ENCODE measurements at places on chromosomes 6 and 20.

- peak; percentile 29 for DNase-seq
These were observed 127.4 kb upstream of the FAM83B start for GRCh38 chr6:54719131-54719530.

- no peak for DNase-seq
These were observed 2.8 kb downstream of the HMGN3 start for GRCh38 chr6:79231666-79232065.

- no peak for DNase-seq
These were observed 645.0 kb downstream of the DHX35 start for GRCh38 chr20:39607141-39607540.

DNA sequence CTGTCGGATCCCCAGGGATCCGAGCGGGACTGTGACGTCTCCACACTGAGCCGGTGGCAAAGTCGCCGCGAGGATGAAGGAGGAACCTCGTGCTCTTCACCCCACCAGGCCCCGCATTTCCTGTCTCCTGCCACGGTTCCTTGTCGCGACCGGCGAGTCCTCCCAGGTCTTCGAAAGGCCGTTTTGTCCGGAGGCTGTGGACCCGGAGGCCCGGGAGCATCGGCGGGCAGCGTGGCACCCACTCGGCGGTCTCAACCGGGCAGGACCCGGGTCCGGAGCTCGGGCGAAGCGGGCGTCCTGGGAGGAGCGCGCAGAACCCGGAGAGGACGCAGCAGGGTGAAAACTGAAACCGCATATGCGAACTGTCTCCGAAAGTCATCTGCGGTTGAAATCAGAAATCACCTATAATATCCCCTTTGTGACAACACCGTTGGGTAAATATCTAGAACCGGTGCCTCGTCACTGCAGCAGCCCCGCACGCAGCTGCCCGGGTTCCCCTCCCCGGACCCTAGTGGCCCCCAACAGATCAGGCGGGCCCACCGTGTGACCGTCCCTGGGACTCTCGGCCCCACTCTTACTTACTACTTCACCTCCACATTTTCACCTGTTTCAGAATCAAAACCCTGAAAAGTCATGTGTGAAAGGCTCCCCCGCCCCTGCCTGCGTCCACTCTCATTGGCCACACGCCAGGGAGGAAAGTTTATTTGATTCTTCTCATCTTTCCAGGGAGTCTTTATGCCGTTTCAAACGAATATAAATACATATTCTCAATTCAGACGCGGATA is 3.1 kb upstream of the ULBP2 start:
- DNase-seq: no peak

GRCh38 chr6:46329568-46329967 is 158.8 kb upstream of the ENPP5 start:
- peak; percentile 91 for DNase-seq

DNA sequence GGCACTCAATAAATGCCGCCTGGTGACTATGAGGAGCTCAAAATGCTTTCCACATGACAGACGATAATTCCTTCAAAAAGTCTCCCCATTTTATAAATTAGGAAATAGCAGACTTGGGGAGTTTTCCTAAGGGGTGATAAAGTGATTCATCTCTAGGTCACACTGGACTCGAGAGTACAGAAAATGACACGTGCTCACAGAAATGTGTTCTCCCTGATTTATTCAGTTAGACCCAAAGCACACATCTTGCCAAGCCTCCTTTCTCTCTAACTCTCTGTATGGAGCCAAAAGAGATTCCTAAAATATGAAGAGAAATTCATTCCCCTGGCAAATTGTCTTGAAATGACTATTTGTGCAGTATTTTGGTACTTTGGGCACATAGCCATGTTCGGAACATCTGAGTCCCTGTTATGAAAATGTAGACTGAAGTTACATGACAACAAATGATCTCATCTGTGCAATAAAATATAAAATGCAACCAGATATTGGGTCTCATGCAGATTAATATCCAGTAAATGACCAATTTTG is 381.1 kb downstream of the TFAP2B start:
- no peak for DNase-seq

GRCh38 chr20:44746367-44747165 is 901 bp downstream of the KCNK15 start:
- DNase-seq: peak; percentile 89
